ENCODE measurements at places on chromosomes 16 and 17.

DNA sequence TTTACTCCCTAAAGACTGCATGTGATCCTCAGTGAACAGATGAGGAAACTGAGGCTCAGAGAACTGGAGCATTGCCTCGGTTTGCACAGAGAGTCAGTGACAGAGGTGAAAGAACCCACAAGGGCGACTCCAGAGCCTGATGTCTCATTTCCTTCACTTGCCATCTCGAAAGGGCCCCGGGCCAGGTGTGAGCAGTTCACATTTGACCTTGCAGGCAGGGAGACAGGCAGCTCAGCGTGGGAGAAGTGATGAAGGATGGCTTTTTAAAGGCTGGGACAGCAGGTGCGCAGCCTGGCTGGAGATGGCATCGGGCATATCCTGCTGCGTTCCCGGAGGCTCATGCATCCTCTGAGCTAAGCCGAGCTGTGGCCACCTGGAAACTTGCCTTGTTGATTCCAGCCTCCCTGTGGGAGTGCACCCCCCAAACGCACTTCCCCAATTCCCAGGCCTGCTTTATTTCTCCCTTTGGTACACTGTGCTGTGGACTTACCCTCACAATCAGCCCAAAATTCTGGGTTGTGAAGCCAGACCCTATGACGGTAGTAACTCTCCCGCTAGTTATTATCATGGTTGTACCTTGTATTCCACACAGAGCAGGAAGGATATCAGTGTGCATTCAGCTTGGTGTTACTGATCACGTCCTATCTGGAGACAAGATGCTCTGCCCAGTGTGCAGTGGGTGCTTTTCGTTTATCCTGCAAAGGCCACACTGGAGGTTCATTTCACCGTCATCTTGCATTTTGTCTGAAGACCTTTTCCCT, 753.2 kb upstream of the EEF2KMT start:
- DNase-seq, result no peak

DNA sequence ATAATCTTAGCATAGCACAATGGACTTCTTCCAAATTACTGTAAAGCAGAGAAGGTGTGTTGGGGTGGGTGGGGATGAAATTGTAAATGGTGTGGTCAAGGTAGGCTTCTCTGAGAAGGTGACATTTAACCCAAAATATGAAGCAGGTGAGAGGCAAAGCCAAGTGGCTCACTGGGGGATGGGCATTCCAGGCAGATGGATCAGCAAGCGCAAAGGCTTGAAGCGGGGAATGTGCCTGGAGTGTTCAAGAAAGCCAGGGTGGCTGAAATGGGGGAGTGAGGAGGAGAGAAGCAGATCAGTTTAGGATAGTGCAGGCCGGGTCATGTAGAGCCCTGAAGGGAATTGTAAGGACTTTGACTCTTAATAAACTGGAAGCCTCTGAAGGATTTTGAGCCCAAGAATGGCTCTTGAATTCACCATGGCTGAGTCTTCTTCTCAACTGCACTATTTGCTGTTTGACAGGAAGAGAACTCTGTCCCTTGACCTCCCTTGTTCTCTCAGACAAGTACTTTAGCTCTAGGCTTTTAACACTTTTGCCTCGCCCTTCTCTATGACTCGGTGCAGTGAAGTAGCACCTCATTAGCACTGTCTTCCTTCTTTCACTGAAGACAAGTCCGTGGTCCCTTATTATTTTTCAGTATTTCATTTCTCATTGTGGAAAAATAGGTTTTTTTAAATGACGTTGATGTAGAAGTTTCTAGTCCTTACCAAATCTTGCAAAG, 14.7 kb downstream of the CACNG3 start:
- no peak for DNase-seq

DNA sequence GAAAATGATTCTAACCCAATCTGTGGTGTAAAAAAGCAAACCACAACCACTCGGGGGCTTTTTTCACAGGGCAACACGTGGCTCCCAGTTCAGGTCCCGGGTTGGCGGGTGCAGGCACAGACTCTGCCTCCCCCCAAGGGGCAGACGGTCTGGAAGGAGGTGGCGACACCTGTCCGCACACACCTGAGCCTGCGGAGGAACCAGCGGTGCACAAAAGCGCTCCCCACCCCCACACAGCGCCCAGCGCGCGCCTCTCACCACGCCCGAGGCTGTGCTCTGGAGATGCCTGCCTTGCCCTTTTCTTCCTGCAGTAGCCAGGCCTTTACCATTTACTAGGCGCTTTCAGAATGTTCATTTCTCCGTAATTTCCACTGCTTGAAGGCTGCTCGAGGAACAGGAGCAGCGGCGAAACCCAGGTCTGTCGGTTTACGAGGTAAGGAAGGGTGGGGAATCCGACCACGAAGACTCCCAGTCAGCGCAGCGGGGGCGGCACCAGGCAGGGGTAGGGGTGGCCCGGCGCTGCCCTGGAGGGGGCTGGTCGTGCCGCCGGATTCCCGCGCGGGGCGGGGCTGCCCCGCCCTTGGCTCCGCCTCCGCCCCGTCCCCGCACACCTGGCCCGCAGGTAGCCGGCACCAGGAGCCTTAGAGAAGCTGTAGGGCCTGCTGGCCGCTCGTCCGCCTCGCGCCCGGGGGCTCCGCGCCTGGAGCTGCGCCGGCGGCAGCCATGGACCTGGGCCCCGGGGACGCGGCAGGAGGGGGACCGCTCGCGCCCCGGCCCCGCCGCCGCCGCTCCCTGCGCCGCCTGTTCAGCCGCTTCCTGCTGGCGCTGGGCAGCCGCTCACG, at the start of gene USP43:
TSS of gene USP43 (plus strand) at position 608 of the 842 bp plus-strand sequence. CDS start at position 724, 116 bp downstream.
- DNase-seq, result no peak

DNA sequence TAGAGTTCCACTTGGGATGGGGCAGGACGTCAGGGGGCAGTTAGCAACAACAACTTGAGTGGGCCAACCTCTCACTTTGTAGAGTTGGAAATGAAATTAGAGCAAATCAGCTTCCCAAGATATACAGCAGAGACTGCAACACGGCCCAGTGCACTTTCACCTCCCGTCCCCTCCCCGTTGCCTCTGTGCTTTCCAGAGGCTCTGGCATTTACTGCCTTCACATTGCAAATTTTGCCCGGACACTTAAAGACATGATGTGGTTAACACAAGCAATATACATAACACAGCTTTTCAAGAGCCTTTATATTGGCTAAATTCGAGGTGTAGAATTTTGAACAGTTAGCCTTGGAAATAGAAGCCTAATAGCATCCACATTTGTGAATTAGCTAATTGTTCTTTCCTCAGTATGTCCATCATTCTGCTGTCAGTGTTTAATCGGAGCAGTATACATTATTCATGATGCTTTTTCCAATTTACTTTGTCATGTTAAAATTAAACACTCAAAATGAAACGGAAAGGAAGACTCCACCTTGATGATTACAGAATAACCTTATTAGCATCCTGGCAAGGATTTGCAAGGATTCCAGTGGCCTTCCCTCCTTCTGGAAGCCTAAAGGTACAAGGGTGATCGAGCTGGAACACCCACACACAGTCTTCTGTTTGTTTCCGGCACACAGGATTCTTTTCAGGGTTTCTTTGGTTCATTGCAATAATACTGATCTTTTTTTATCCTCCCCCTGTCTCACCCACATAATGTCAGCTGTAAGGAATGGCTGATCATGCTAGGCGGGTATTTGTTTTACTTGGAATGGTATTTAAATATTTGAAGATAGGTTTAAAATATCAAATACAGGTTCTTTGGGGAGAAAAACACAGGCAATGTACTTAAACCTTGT, 190.9 kb upstream of the CACNG5 start:
- DNase-seq, result no peak

DNA sequence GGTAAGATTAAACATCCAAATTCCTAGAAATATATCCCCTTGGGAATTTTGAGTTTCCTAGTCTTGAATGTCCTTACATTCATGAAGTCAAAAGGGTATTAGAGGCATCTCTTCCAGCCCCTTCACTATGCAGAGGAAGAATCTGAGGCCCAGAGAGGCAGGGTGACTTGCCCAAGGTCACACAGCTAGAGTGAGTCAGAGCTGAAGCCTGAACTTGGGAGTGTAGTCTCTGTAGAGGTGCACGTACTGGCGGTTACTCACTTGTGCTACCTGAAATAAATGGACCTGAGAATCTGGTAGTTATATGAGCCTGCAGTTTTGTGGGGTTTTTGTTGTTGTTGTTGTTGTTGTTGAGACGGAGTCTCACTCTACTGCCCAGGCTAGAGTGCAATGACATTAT, 164.0 kb downstream of the XYLT1 start:
- no peak for DNase-seq

GRCh38 chr17:46875849-46876352, 24.5 kb downstream of the WNT9B start:
- no peak for DNase-seq

DNA sequence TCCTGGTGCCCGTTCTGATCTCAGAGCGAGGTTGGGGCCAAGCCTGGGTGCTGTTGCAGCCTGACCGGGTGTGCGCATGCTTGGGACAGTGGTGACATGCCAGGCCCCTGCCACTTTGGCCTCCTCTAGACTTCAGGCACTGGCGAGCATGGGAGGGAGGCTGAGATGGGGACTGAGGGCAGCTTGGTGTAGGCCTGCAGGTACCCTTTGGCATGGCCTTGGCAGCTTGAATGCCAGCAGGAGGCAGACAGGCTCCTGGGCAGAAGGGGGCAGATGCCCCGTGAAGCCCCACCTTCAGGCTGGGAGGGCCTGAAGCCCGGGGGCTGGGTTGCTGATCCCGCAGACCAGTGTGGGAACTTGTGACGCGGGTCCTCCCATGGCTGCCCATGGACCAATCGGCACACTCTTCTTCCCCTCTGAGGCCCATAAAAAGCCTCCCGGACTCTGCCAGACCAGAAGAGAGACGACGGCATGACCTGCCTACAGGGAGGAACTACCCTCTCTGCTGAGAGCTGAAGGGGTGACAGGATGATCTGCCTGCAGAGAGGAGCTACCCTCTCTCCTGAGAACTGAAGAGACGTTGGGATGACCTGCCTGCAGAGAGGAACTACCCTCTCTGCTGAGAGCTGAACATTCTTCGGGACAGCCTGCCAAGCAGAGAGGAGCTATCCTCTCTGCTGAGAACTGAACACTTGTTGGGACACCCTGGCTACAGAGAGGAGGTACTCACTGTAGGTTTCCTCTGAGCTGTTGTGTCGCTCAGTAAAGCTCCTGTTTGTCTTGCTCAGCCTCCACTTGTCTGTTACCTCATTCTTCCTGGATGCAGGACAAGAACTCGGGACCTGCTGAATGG, 17.5 kb downstream of the RHOT1 start:
- no peak for DNase-seq

GRCh38 chr16:74841904-74842303, 67.3 kb upstream of the FA2H start:
- no peak for DNase-seq

- DNase-seq, result no peak
Measured at GRCh38 chr16:23521037-23521743, 10.9 kb upstream of the GGA2 start.

DNA sequence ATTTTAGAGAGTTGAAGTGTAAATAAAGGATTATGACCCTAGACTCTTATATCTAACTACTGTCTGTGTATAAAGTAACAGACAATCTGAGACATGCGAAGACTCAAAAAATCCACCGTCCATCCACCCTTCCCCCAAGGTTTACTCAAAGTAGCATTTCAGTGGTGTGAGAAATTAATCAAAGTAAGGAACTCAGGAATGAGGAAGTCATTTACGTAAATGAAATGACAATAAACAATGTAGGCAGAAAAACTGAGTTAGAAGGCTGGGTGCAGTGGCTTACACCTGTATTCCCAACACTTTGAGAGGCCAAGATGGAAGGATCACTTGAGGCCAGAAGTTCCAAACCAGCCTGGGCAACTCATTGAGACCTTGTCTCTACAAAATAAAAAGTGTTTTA, 19.8 kb upstream of the NTN1 start:
- no peak for DNase-seq

DNA sequence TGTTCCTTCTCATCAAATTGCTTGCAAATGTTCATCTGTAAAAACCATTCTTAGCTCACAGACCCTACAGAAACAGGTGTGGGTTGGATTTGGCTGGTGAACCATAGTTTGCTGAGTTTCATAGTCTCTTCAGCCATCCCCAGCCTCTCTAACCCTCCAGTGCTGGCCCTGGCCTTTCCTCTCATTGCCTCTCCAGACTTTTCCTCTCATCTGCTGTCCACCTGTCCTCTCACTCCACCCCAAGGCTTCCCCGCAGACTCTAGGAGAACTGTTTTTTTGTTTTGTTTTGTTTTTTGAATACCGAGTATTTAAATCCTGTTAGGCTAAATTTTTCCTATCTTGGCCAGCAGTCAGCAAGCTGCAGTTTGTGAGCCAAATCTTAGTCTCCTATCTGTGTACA, 41.1 kb downstream of the MEOX1 start:
- no peak for DNase-seq

- DNase-seq, result no peak
Measured at GRCh38 chr17:5434984-5435383, 4.0 kb downstream of the C1QBP start.

DNA sequence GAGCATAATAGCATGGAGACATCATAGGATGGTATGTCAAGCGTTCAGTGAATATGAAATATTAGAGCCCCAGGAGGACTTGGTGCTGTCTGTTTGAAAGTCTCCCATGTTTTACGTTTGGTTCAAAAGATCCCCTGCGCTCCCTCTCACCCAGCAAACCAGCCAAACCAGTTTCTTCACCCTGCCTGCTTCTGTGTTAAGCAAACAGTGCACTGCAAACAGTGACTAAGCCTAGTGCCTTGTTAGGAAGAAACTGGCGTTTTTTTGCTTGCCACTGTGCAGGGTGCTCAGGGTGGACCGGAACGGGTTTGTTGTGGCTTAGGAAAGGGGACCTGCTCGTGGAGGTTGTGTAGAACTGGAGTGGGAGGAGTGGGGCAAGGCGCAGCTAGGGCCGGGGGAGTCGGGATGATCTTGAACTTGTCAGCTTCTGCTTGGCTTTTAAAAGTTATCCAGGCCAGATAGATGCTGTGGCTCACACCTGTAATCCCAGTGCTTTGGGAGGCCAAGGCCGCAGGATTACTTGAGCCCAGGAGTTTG, 7.7 kb downstream of the CDH1 start:
- DNase-seq, result no peak

GRCh38 chr17:30570596-30571265, 93.5 kb downstream of the GOSR1 start:
- DNase-seq, result no peak

DNA sequence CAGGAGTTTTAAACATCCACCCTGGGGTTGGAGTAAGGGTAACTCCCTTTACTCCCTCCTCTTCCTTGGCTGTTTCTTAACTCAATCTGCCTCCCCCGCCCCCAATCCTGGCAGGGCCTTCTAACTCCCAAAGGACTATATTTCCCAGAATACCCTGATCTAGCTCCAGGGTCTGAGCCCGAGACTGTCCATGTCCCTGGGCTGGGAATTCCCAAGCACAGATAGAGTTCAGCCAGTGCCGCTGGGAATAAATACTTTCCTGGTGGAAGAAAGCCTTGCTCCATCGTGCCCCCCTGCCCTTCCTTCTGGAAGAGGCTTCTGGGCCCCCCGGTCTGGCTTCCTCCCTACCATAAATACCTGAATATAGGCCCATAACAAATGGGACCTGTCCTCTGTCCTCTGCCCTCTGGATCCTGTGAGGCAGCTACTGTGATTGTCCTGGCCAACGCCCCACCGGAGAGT, 10.2 kb downstream of the BAHCC1 start:
- DNase-seq, result no peak

Data from T-cell (primary cell).